ENCODE measurements at places on chromosomes 1 and 21.

DNA sequence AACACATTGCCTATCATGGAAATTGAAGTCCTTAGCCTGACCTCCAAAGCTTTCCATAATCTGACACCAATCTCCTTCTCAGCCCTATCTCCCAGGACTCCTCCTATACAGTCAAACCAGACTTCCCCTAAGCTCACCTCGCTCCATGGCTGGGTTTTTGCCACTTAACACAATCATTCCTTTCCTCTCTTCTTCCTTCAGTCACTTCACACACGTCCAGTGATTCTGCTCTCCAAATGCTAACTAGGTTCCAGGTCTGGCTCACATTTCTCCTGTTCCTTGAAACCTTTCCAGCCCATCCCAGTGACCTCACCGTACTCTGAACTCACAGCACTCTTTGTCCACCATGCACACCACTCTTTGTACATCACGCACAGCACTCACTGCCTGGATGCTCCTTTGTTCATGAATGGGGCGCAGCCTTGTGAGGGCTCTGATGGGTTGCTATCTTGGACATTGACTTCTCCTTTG is 98.4 kb downstream of the GLUL start:
- no peak for DNase-seq

DNA sequence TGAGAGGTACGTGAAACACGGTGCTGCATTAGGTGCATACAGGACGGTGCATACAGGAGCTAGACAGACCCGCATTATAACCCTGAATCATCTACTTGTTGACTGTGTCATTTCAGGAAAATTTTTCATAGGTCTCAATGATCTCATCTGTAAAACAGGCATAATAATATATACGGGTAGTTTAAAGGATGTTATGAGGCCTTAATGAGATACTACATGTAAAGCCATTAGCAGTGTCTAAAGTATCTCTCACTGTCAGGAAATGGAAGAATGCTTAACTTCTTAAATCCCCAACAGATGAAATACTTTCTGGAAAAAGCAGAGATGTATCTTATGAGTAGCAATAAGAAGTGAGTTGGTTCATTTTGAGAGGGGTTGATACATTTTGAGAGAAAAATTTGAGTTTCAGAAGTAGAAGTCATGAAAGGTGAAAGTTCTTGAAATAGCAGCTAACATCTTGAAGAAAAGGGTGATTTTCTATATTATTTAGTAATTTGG is 669.6 kb downstream of the PTPRC start:
- no peak for DNase-seq

GRCh38 chr21:45528981-45529784 is 13.1 kb downstream of the SLC19A1 start:
- no peak for DNase-seq

DNA sequence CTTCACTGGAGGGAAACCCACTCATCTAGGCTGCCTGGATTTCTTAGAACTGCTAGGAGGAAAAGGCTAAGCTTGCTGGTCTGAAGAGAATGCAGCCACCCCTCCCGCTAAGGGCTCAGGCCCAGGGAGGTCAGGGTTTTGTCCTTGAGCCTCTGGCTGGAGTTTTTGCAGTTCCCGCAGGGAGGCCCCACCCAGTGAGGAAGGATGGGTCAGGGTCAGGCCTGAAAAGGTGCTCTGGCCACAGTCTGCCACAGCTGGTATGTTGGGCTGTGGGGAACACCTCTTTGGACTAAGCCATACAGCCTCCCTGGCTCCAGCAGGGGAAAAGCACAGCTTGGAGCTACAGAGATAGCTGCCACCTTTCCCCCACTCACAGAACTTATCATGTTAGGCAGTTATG is 71.4 kb upstream of the PAPPA2 start:
- DNase-seq = no peak

GRCh38 chr1:244730153-244730933 is 77.4 kb downstream of the DESI2 start:
- peak; percentile 48 for DNase-seq

- DNase-seq = no peak
Measured at GRCh38 chr1:100187912-100188311, 9.9 kb upstream of the LRRC39 start.

DNA sequence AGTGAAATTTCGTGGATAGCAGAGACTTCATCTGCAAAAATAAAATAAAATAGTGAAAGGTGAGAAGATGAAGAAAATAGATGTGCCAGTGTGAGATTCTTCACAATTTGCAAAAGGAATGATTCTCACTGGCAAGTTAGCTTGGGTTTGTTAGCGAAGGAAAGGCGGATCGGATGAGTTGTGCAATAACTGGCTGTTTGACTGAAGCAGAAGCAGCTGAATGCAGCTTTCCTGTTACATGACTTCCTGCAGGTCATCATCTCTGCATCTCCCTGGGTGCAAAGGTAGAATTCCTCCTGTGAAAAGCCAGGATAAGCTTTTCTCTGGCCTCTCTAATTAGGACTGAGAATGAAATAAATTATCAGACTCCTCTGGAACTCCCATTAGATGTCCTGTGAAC is 263.1 kb upstream of the CHRM3 start:
- no peak for DNase-seq

DNA sequence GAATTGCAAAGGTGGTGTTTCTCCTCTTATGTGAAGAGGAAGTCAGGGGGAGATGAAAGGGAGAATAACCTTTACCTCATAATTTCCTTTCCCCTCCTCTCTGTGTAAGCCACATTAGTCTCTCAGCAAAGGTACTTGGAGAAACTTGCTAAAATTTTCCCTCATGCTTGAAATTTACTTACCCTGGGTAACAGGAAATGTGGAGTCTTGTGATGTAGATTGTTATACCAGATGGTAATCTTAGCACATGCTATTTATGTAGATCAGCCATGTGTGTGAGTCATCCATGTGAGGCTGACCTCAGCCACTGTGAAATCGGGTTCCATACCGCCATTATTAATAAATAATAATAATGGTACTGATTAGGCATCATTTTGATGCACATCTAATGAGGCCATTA is 128.4 kb downstream of the TGFB2 start:
- DNase-seq = no peak

GRCh38 chr1:43536196-43536863 is 5.6 kb downstream of the PTPRF start:
- no peak for DNase-seq

DNA sequence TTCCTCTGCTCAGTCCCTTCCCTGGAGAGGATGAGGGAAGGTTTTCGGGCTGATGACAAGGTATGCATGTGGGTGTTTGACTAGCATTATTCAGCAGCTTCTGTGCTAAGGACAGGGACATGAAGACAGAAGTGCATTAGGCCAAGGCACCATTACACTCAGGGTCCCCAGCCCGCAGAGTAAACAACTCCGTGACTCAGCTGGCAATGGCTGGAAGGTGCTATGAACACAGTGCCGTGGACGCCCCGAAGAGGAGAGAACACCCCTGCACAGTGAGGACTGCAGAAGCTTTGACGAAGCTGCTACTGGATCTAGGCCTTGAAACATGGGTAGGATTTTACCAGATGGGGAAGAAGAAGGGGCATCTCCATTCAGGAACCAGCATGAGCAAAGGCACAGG is 13.7 kb upstream of the EPS8L3 start:
- DNase-seq = no peak

- no peak for DNase-seq
Measured at GRCh38 chr1:189429610-189430009, 1048.1 kb downstream of the BRINP3 start.

- no peak for DNase-seq
Measured at GRCh38 chr1:39561279-39561678, 15.3 kb downstream of the PABPC4 start.

DNA sequence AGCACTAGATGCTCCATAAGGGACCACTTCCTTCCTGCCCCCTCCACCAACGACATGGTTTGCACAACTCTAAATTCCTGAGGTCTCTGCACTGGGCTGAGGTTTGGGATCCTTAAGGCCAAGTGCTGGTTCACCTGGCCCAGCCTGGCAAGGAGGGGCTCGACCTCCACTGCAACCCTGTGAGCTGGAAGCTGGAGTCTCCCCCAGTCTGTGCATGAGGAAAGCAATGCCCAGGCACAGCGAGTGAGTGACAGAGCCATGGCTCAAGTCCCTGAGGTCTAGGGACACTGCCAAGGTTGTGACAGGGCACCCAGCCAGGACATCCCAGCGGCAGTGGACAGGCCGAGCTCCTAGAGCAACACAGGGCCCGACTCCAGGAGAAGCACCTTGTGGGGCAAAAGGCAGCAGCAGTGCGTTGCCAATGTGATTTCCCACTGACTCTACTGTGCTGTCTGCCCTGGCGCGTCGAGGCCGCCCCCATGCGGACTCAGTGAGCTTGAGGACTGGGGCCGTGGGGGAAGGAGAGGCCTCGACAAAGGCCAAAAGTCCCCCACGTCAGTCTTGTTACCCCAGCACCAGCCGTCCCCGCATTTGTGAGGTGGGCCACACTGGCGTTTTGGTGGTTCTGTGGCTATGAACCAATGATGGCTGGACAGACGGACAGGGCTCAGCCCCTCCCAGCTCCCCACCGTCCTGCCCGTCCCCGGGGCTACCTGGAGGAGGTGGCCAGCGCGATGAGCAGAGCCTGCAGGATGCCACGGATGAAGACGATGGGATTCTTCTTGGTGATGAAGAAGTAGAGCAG is 30.0 kb downstream of the PODN start:
- DNase-seq = no peak

GRCh38 chr1:37741662-37742061 is 23.3 kb downstream of the EPHA10 start:
- no peak for DNase-seq

- no peak for DNase-seq
Measured at GRCh38 chr1:82099170-82099569, 298.4 kb downstream of the ADGRL2 start.

DNA sequence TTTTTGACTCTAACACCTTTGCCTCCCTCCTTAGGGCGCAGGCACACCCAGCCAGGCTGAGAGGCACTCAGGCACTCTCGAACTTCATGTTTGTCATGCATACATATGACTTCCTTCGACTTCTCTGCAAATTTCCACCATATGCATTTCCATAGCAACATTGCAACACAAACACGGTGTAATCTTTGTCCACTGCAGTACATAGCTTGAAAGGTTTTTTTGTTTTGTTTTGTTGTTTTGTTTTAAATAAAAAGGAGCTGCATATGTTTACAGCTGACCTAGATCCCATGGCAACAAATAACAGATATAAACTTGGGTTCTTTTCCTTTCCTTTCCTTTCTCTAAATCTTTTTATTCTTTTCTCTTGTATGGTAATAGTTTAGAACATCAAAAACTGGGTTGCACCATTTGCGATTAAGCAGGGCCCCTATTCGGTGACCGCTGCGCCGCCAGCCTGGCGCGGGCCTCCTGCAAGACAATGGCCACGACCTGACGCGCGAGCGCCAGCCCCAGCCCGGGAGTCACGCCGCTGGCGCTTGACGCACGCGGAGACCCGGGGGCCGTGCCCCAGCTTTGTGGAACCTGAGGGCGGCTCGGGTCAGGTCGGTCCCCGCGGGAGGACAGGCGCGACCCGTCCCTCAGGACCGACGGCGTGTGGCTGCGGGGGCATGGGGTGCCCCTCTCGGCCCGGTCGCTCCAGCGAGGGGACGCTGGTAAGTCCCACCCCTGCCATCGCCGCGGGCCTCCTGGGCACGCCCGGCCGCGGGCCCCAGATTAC is 35.2 kb downstream of the CCN1 start:
- no peak for DNase-seq

- no peak for DNase-seq
Measured at GRCh38 chr1:37767488-37767887, 2.6 kb upstream of the EPHA10 start.

GRCh38 chr1:88063605-88064004 is 620.5 kb upstream of the PKN2 start:
- no peak for DNase-seq

GRCh38 chr1:214833178-214833756 is 230.3 kb downstream of the CENPF start:
- no peak for DNase-seq

DNA sequence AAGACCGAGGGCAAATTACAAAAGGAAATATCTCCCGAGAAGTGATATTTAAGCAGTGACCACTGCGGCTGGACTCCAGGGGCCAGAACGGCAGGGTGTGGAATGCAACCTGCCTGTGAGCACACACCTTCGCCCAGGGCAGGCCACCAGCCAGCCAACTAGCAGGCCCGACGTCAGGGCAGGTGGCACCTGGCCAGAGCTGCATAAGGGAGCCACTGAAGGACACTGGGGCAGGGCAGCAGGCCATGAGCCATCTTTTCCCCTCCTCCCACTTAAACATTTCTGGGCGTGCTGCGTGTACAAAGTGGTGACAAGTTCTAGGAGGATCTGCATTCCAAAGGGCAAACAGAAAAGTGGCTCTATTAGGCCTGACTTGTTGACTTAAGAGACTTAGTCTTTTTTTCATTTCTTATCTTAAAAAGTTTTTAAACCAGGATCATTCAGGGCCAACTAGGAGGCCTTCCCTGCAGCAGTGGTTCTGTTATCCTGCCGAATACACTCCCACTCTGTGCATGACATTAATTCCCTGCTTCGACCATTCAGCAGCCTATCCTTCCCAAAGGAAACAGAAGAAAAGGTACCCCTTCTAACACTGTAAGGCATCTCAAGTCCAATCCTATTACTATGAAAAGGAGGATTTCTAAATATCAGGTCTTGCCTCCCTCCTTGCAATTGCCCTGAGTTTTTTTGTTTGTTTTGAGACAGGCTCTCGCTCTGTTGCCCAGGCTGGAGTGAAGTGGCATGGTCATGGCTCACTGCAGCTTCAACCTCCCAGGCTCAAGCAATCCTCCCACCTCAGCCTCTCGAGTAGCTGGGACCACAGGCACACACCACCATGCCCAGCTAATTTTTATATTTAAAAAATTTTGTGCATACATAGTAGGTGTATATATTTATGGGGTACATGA is 96.3 kb downstream of the BCAR3 start:
- no peak for DNase-seq

- DNase-seq = no peak
Measured at GRCh38 chr1:67460676-67461500, 30.7 kb upstream of the SERBP1 start.

- no peak for DNase-seq
Measured at GRCh38 chr1:204441558-204441957, 29.9 kb upstream of the PPP1R15B start.

DNA sequence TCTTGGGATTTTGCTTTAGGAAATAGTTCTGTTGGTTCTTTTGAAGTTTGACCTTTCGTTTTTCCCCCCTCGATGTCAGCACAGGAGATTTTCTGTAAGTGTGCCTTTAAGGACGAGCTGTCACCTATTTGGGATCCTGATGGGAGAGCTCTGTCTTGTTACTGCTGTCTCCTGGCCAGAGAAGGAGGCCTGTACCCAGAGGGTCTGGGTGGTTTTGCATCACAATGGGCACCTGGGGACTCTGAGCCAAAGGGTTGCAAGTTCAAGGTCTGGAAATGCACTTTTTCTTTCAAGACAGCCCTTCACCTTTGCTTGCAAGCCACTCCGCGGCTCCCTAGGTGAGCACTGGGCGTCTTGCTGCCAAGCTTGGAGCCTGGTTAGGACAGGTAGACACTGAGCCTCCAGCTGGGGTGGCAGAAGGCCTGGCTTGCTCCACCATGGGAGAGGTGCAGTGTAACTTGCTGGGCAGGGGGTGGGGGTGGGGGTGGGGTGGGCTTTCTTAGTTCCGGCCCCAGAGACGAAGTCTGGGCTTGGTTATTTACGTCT is 2.9 kb downstream of the AJAP1 start:
- no peak for DNase-seq

GRCh38 chr1:203467550-203467921 is 8.1 kb upstream of the PRELP start:
- no peak for DNase-seq
